ENCODE measurements at places on chromosomes 11 and 22.

DNA sequence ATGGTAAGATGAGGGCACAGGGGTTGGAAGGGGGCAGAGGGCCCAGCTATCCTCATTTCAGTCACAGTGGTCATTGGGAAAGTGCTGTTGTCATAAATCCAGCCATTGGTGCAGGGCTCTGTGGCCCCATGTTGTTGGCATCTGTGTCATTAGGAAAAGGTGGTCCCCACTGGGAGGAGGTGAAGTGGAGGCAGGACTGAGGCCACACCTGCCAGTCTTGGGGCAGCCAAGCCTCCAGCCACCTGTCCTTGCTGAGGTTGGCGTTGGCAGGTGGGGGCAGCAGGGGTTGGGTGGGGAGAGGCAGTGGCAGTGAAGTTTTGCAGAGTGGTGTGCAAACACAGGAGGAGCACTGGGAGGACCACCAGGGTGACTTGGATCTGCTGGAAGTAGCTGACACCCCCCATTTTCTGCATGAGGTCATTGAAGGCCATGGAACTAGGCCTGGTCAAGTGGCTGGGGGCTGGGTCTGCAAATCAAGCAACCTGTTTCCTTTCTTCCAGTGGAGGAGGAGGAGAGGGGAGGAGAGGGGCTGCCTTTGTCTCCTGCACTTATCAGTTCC lies 25.3 kb downstream of the SLC22A6 start:
- no peak for DNase-seq

GRCh38 chr11:131684111-131685060 lies 314.0 kb downstream of the NTM start:
- DNase-seq = no peak

DNA sequence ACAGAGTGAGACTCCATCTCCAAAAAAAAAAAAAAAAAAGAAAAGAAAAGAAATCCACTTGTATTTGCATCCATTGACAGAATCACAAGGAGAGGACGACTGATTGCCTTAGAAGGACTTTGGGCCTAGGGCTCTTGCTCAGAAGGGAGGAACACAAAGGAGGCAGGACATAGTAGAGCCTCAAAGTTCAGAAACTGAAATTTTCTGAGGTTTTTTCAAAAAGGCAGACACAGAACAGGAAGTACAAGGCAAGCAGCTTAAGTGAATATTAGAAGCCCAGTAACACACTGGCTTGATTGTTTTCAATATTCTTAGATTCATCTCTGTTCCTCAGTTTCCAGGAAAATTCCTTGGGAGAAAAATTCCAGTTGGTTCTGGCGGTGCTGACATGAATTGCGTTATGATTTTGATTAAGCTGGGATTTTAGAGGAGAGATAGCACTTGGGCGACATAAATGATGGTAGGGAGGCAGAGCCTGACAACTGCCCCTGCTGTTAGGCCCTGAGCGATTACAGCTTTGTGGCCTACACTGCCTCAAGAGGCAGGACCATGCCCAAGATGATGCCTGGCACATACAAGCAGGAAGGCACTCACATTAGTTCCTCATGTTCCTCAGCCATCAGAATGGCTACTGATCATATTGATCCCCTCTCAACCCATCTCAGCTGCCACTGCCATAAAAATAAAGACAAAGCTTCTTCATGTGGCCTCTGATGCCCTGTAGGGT lies 15.3 kb downstream of the CLPB start:
- no peak for DNase-seq

- no peak for DNase-seq
These were observed 5.1 kb downstream of the MAPK12 start for GRCh38 chr22:50256258-50256862.

GRCh38 chr22:26898946-26899605 lies 241.7 kb downstream of the MIAT start:
- no peak for DNase-seq

- no peak for DNase-seq
These were observed 31.4 kb upstream of the CCDC89 start for GRCh38 chr11:85717429-85717828.

DNA sequence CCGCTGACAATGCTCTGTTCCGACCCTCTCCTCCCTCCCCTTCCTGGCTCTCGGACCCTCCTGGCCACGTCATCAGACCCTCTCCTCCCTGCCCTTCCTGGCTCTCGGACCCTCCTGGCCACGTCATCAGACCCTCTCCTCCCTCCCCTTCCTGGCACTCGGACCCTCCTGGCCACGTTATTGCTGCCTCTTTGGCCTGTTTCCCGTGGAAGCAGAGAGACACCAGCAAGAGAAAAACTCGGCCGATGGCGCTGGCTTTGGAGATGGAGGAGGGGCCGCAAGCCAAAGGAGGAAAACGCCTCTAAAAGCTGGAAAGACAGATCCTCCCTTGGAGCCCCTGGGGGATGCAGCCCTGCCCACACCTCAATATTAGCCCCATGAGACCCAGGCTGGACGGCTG lies 463.3 kb downstream of the BRD1 start:
- DNase-seq = no peak

DNA sequence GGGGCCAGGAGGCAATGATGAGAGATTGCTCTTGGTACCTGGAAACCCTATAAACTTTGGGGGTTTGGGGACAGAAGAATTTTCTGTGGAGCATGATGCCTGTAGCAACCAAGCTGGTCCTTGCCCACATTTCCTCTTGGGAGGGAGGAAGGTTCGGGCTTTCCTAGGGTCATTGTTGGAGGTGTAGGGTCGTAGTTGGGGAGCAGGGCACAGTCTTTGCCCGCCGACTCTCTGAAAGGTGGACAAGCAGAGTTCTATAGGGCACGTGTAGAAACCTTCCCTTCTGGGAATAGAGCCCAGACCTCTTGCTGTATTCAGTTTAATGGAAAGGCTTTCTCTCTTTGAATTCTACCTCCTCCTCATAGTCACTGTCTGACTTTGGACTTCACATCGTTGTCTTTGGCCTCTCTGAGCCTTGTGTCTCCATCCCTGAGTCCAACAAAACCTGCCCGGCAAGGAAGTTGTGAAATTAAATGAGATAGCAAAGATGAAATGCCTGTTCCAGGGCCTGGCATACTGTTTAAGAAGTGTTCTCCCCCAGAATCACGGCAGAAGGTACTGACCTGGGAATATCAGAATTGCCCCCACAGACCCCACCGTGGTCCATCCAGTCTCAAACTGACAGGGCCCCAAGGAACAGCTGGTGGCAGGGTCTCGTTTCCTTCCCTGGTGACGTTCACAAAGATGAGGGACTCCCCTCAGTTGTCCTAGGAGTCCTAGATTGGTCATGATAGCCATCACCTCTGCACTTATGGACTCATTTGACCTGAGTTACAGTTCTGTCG lies 1.6 kb downstream of the PRDM11 start:
- no peak for DNase-seq

GRCh38 chr11:34379079-34379478 lies 21.3 kb upstream of the ABTB2 start:
- DNase-seq = no peak

- no peak for DNase-seq
These were observed 16.2 kb downstream of the API5 start for GRCh38 chr11:43327987-43328386.

DNA sequence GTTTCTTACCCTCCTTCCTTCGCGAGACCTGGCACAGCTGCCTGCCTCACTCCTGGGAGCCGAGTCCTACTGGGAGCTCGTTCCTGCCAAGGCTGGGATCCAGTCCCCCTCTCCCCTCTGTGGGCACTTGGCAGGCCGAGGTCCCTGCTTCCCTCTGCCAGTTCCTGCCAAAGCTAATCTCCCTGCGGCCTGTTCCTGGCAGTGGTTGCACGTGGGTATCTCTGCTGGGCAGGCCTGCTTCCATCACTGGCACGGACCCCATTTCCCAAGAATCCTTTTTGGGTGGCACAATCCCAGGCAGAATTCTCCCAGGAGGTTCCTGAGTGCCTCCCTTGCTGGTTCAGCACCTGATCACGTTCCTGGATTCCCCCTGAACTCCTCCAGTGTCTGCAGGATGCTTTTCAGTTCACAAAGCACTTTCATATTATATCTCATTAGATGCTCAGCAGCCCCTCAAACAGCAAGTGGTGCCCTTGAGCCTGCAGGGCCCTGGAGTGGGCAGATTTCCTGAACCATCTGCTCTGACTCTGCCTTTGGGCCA lies 96.5 kb downstream of the RRM1 start:
- no peak for DNase-seq

DNA sequence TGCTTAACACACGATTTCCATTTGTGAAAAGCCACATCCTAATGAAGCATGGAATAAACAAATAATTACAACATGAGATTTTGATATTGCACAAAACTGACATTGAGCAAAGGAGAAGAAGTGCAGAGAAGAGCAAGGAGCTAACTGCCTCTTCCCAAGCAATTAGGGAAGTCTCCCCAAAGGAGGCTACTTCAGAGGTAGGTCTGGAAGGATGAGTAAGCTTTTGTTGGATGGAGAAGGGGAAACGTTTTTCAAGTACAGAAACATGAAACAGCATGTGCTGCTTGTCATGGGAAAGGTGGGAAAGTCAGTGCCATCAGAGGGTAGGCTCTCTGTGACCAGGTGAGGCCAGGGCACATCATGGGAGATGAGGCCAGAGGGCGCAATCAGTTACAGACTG lies 132.2 kb upstream of the SESN3 start:
- DNase-seq = no peak
